ENCODE measurements at places on chromosomes 5 and 9. TPM values are rescaled to one million over a fixed set of nuclear protein-coding genes. Genes with fewer than 3 reads are reported as not detected.

DNA sequence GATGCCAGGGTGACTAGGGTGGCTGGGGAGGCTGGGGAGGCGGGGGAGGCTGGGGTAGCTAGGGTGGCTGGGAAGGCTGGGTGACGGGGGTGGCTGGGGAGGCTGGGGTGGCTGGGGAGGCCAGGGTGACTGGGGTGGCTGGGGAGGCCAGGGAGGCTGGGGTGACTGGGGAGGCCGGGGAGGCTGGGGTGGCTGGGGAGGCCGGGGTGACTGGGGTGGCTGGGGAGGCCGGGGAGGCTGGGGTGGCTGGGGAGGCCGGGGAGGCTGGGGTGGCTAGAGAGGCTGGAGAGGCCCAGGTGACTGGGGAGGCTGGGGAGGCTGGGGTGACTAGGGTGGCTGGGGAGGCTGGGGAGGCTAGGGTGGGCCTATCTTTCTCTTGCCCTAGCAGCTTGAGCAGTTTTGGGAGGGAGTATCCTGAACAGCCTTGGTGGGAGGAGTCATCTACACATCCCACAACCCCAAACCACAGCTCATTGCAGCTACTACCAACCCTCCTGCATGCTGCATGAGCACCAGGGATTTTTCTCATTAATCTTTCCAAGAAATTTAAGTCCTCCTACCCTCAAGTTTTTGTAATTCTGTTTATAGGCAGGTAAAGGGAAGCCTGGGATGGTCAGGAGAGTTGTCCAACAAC, 203.2 kb upstream of the IRX1 start:
- DNase-seq = no peak

TSC1 gene
- 48.5 TPM for total RNA-seq

DNA sequence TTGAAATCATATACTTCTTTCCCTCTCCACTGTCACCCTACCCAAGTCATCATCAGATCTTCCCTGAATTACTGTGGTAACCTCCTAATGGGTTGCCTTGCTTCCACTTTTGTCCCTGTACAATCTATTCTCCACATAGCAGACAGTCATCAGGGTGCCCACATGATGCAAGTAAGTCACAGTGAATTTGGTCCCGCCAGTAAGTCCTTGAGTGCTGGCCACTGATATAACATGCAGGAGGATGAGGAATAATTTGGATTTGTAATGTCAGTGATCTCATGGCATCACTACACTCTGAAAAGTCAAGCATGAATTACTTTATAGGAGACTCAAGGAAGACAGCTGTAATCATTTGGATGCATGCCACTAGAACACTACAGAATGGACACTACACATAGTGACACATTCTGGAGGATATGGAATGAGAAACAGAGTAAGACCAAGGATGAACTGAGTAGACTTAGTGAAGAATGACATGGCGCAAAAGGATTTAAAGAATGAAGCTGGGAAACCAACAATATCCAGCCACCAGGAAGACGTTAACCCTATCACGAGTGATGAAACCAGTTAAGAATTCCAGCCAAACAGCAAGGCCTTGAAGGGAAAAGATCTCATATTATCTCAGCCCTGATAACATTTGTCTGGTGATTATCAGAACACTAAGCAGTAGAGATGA, 28.6 kb downstream of the MARCHF3 start:
- DNase-seq = no peak

GRCh38 chr5:139647506-139648204, 494 bp upstream of the CXXC5 start:
- no peak for DNase-seq

- DNase-seq = no peak
Measured at GRCh38 chr5:54093861-54094260, 216.5 kb downstream of the ARL15 start.

DNA sequence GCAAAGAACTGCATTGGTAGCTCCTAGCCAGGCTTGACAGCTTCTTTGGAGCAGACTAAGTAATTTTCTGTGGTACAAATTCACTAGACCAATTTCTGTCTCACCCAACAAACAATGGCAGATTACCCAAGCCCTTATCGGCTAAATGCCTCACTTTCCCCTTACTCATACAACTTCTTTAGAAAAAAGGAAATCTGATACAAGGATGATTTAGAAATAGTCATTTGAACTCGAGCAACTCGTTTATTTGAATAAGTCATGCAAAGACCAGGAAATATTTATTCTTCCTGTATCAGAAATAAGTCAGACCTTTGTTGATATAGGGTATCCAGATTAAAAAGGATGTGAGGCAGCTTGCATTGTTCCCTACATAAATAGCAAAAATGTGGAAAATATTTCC, 170.4 kb upstream of the CDH6 start:
- no peak for DNase-seq

DNA sequence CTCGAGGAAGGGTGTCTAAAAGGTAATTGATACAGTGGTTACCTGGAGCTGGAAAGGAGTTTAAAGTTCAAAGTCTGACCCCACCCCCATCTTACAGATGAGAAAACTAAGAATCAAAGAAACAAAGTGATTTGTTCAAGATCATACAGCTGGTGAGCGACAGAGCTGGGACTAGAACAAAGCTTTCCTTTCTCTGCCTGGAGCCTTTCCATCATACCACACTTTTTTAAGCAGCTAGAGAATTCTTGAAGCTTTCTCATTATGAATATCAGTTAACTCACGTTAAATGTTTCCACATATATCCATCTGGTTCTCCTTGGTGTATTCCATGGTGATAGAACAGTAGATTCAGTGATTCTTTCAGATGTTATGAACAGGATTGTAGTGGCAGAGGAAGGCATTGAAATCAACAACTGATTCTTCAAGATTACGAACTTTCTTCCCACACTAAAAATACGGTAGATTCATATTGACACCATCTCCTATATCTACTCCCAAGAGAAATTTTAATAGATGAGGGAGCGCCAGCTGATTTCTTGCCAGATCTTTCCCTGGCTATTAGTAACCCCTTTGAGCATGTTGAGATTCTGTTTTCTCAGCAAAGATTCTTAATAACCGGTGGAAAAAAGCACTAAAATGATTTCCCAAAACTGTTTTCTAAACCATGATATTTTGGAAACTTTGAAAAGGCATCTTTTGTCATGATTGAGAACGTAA, 233.7 kb downstream of the ADAMTSL1 start:
- DNase-seq = no peak

C8G gene
- not detected for total RNA-seq

GRCh38 chr9:119509291-119509905, 140.2 kb upstream of the BRINP1 start:
- no peak for DNase-seq

DNA sequence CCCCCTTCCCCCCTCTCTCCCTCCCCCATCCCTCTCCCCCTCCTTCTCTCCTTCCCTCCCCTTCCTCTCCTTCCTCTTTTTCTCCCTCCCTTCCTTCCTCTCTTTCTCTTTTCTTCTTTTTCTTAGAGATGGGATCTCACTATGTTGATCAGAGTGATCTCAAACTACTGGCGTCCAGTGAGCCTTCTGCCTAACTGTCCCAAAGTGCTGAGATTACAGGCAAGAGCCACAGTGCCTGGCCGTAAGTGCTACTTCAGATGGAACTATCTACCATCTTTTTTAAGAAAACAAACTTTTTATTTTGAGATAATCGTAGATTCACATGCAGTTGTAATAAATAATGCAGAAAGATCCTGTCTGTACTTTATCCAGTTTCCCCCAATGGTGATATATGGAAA, 6.3 kb downstream of the RCL1 start:
- DNase-seq = no peak

- no peak for DNase-seq
Measured at GRCh38 chr9:37902796-37903646, 906 bp downstream of the SLC25A51 start.

GRCh38 chr9:83623679-83624076, 735 bp downstream of the IDNK start:
- no peak for DNase-seq

TEX48 gene
- total RNA-seq = not detected

DNA sequence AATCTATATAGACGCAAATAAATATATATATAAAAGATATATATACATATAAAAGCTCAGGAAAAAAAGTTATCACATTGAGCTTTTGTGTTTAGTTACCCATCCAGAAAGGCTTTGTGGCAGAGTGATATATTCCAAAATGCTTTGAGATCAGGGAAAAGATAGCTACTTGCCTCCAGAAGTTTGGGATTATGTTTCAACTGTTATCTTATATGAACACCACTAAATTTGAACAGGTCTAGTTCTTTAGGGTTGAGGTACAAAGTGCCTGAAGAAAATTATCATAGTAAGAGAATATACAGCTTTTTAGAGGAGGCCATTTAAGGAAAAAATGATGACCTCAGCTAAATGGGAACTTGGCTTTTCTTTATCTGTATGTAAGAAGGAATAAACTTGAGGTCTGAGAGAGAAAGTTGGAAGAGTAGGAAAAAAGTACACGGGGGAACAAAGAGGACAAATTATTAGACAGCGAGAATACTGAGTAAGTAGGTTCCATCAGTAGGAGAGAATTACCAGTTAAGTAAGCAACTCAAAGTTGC, 2.4 kb downstream of the ERP44 start:
- no peak for DNase-seq

All from occipital lobe (tissue), 3 donors.